ENCODE measurements at places on chromosomes 12 and 14. TPM values are rescaled to one million over a fixed set of nuclear protein-coding genes. Genes with fewer than 3 reads are reported as not detected.

The ADCY4 gene
- total RNA-seq: not detected

The SLC4A8 gene
- 1.2 TPM for total RNA-seq

The PSMA6 gene
- total RNA-seq: 248 TPM

The DPY19L2 gene
- 2.1 TPM for total RNA-seq

The GLIPR1L1 gene
- total RNA-seq: not detected
